LHCN-M2 (cell line): ENCODE measurements at places on chromosomes 5 and 9. TPM values are rescaled to one million over a fixed set of nuclear protein-coding genes. Genes with fewer than 3 reads are reported as not detected.

The LHX3 gene
- total RNA-seq: not detected in 2 replicates

The MRPS30 gene
- total RNA-seq: 68.9 and 70.8 TPM in 2 replicates

DNA sequence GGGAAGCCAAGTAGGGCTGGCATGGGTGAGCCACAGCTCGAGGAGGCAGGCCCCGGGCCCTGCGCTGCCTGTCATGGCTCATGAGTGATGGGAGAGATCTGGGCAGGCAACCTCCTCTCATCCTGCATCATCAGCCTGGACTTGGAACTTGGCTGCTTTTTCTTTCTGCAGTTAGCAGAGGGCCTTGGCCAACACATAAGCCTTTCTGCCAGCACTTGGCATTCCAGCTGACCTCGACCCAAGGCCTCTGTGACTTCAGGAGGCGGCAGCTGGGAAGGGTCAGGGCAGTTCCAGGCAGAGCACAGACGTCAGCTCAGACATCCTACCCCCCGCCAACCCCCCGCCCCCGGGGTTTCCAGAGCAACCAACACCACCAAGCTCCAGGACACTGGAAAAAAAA lies 7.6 kb downstream of the S1PR3 start:
- peak; percentile 32 for DNase-seq

The ERCC8 gene
- total RNA-seq: 24.0 and 29.5 TPM in 2 replicates

The SLC25A2 gene
- total RNA-seq: 0.17 TPM in 1 of 2 replicates, not detected in the other

The PGM5 gene
- total RNA-seq: not detected in 2 replicates

The GPR151 gene
- not detected in 2 replicates for total RNA-seq

GRCh38 chr5:135480511-135480910 lies 28.4 kb upstream of the TIFAB start:
- no peak for DNase-seq

- DNase-seq: peak; percentile 29
Measured at GRCh38 chr9:6512085-6512657, 99.2 kb downstream of the UHRF2 start.

DNA sequence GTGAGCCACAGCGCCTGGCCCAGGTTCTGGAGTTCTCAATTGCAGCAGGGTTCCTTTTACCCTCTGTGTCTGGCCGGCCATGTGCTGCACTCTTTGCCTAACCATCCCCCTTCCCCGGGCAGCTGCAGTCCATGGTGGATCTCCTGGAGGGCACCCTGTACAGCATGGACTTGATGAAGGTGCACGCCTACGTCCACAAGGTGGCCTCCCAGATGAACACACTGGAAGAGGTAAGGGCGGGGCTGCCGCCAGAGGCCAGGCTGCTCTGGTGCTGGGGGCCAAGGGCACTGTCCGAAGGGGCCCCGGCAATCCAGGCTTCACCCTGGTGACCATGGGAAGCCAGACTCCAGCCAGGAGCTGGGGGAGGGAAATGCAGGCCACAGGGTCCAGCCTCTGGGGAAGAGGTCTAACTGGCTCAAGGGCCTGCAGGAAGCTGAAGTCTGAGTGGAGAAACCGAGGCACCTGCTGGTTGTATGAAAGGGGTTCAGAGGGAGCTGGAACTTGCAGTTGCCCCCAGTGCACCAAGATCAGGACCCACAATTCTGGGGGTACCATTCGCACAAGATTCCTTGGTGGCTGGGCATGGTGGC lies 18.1 kb downstream of the OLFML2A start:
- no peak for DNase-seq

The IFNA6 gene
- total RNA-seq: not detected in 2 replicates

The CA9 gene
- total RNA-seq: 2.4 and 3.8 TPM in 2 replicates

DNA sequence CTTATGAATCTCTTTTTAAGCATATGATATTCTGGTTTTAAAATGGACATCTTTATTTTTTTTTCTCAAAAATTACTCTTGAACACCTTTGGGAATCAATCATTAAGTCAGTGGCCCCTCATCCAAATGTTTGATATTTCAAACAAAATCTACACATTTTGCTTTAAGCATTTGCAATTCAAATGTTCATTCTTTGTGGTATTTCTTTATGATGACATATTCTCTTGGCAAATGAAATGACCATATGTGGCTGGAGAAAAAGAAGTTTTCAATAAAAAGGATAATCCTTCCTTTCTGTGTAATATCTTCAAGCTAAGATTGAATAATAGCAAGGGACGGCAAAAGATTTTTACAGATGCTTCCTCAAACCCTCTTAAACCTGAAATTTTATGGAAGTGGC lies 420.8 kb downstream of the MTRR start:
- DNase-seq: no peak

DNA sequence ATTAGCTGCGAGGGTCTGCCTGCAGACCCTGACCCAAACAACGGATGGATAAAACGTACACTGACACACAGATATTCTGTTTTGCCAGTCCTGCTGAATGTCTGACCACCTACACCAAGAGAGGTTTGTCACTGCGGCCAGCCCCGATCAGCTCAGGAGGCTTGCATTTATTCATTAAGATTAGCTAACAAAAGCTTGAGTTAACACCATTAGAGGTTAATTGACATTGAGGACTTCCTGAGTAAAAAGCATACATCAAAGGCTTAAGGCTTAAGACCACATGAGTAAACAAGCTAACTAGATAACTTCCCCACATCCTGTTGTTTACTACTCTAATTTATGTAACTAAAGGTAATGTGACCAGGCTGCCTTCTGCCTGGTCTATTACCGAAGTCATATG lies 198.1 kb upstream of the TRPC7 start:
- no peak for DNase-seq

- DNase-seq: no peak
Measured at GRCh38 chr9:134591573-134591981, 50.0 kb upstream of the COL5A1 start.

The GABRG2 gene
- not detected in 2 replicates for total RNA-seq

The KYAT1 gene
- total RNA-seq: 9.6 and 9.8 TPM in 2 replicates

DNA sequence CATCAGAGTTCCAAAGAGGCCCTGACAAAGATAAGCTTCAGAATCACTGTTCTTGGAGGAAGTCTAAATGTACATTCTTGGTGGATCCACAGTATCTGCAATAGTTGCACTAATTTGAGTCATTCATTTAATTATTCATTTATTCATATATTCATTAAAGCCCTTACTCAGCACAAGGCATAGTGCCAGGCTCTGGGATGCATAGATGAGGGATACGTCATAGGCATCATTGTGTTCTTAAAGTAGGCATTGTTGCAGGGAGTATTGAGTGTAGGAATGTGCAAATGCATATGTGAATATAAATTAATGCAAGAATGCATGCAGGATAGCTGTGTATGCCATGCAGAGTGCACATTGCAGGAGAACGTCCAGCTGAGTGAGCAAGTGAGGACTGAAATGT lies 100.7 kb downstream of the DRD1 start:
- DNase-seq: no peak

GRCh38 chr9:120985819-120986222 lies 59.2 kb upstream of the TRAF1 start:
- peak; percentile 48 for DNase-seq

DNA sequence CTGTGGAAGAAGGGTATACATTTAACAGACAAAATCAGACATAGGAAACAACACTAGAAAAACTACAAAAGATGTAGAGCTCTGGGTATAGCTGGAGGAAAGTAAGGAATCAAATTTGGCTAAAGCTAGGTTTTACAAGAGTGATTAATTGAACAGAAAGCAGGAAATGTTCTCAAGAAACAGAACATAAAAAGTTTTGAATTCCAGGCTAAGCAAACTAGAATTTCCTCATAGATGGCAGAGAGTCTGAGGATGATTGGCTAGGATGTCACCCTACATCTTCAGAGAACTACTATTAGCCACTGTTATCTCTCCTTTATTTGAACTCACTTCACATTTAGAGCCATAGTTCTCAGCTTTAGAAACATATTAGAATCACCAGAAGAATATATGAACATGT lies 502.1 kb upstream of the PAPPA start:
- peak; percentile 23 for DNase-seq

DNA sequence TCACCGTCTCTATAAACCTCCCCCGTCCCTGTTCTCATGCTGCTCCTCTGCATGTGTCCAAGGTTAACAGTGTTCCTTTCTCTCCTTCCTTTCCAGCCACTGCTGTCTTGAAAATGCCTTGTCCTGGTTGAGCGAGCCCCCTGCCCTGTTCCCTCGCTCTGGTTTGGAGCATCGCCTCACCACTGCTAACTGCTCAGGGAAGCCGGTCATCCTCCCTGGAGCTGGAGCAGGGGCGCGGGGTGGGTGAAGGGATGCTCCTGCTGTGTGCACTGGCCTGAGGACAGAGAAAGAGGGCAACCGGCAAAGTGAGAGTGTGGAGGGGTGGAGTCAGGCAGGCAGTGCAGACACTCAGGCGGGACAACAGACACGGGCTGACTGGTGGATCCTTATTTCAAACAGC lies 19.4 kb downstream of the UBE2QL1 start:
- no peak for DNase-seq

The TAF1L gene
- total RNA-seq: not detected in 2 replicates

GRCh38 chr5:178437386-178438075 lies 152.7 kb downstream of the COL23A1 start:
- no peak for DNase-seq

DNA sequence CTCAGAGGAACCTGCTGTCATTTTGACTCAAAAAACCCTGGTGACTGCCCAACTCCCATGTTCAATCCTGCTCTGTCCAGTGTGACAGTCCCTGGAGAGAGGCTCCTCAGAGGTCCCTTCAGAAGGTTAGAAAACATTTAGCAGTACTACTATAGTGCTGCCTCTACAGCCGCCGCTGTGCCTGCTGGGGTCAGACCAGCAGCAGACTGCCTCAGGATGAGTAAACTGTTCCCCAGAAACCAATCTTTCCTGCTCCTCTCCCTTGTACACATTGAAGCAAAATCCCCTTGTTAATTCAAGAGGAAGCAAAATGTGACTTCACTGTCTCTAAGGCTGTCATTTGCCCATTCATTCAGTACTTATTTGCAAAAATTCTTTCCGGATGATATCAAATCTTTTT lies 94.8 kb upstream of the SMARCA2 start:
- DNase-seq: no peak

The SLC4A9 gene
- total RNA-seq: not detected in 2 replicates

GRCh38 chr5:94777056-94777880 lies 158.8 kb downstream of the SLF1 start:
- DNase-seq: no peak

The PSAT1 gene
- total RNA-seq: 21.0 and 24.8 TPM in 2 replicates

The AK8 gene
- 0.13 TPM in 1 of 2 replicates, not detected in the other for total RNA-seq

DNA sequence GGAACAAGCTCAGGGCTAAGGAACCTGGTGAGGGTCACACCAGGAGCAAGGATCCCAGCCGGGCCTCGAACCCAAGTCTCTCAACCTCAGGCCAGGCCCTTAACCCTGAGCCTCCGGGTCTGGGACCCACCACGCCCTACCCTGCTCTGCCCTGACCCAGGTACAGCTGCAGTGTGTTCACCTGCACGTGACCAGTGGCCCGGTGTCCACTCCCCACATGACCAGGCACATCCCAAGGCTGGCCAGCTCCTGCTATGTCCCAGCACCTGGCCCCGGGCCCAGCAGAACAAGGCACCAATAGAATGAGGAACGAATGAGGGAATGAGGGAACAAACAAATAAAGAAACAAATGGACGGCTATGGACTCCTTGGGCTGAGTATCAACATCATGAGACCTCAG lies 112.0 kb upstream of the SARDH start:
- no peak for DNase-seq

DNA sequence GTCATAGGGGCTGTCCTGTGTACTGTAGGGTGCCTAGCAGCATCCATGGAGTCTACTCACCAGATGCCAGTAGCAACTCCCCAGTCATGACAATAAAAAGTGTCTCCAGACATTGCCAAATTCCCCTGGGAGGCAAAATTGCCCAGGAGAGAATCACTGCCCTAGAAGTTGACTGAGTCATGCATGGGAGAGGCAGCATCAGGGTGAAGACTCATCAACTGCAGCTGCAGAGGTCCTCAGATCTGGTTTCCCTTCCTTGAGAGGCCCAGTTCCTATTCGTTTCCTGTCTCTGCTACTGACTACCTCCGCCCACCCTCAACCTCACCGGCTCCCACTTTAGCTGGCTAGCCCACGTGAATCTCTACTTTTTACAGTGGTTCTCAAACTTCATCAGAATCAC lies 88.6 kb upstream of the AGXT2 start:
- peak; percentile 95 for DNase-seq

DNA sequence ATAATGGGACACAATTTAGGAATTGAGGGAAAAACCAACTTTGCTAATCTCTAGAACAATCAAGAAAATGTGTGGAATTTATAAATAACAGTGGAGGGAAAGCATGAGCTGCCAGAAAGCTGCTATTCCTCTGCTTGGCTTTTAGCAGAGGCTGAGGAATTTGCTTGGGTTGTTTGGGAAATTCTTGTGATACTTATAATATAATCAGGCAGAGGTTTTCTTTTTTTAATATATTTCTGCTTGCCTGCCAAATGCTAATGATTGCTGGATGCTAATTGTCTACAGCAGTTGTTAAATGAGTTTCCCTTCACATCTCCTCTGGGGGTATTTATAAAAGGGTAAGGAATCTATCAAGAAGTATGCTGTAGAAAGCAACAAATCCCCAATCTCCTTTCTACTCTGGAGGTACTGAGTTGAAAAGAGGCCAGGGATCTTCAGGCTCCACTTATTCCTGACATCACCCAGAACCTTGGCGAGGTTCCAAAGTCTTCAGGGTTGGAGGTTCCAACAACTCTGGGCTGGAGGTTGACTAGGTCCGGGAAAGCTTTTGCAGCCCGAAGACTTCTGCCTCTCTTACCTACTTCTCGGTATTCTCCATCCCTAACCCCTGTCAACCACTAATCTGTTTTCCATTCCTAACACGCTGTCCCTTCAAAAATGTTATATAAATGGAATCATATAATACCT lies 60.4 kb upstream of the TMED7 start:
- DNase-seq: peak; percentile 4

The CDC23 gene
- 27.0 and 27.4 TPM in 2 replicates for total RNA-seq

- no peak for DNase-seq
Measured at GRCh38 chr5:92435781-92436180, 1052.7 kb upstream of the ARRDC3 start.

DNA sequence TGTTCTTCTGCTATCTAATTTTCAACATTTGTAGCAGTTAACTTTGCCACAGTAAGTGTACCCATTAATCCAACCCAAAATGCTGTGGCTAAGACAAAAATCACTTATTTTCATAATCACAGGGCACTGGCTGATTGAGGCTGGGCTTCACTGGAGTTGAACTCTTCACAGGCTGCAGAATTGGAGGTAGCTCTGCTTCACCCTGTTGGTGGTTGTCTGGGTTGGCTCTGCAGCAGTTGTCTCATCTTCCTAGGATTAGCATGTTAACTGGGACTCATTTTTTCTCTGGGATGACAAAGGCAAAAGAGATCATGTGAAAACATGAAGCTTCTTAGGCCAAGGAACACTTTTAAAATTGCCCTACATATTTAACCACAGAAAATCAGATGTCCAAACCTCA lies 518.9 kb downstream of the TLR4 start:
- DNase-seq: no peak

DNA sequence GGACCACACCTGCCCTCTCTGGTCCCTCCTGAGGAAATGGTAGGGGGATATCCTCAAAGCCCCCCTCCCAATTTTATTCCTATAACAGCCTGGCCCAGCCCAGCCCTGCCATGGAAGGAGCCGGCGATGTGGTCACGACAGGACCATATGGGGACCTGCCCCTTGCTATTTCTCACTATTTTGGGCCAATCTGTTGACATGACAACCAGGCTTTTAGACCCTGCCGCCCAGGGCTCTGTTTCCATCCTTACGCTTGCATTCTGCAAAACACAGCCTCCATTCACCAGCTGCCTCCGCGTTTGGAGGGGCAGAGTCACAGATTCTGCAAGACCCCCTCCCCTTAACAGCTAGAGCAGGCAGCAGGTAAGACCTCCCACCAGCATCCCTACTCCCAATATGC lies 112.2 kb downstream of the GABBR2 start:
- DNase-seq: no peak

GRCh38 chr5:33317271-33317670 lies 123.5 kb upstream of the TARS1 start:
- DNase-seq: peak; percentile 15

The SCGB3A1 gene
- total RNA-seq: not detected in 2 replicates

- DNase-seq: peak; percentile 85
Measured at GRCh38 chr9:19087106-19088000, 15.4 kb downstream of the HAUS6 start.
